ENCODE measurements at places on chromosomes 5 and 9.

- no peak for DNase-seq
Measured at GRCh38 chr5:140042393-140042642, 781 bp downstream of the NRG2 start.

DNA sequence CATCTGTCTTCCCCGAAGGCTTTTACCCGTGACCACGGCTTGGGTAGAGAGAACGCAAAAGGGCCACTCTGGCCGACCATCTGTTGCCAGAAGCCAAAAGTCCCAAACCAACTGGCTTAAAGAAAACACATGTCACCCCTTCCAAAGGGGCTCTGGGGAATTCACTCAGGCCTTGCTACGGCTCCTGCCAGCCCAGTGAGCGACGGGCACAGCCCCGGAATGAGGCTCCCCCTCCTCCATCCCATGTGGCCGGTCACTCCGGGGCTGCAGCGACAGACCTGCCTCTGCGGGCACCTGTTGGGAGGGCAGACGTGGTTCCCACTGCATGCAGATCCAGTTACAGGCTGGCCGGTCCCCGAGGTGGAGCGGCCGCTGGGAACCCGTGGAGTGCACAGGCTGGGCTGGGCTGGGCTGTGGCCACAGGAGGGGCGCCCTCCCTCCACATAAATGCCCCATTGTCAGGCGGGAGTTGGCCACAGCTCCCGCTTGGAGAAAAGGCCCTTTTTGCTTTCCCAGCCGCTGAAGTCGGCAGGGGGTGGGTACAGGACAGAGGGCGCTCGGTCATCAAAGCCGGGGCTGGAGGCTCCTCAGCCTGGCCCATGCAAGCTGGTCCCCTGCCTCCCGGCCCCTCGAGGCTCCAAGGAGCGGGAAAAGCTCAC is 19.9 kb downstream of the NOTCH1 start:
- DNase-seq, result peak; percentile 64

DNA sequence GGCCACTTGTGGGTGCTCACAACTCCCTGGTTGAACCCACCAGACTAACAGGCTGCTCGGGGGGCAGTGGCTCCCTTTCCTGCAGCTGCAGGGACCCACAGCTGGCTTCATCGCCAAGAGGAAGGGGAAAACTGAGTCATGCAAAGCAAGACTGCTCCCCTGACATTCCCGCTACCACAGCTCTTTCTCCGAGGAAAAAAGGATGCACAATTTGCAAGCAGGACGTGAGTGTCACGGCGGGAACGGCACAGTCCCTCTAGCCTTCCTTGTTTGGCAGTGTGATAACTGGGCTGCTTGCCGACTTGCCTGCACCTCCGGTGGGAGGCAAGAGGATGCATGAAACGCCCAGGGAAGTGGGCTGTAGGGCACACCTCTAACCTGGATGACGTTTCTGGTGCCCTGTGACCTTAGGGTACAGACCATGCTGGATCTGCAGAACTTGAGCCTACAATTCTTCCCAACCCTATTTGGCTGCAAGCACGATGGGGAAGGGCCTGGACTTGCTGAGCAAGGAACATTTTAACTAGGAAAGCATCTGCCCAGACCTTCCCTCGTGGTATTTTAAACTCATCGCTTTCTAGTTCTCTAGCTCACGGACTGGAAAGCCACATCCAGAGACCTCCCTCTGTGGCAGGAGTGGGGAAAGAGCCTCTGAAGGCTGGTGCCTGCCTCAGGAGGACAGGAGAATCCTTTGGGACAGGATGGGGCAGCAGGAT is 7.8 kb downstream of the SH3PXD2B start:
- DNase-seq, result no peak

GRCh38 chr9:23907343-23907742 is 81.3 kb upstream of the ELAVL2 start:
- DNase-seq, result no peak

DNA sequence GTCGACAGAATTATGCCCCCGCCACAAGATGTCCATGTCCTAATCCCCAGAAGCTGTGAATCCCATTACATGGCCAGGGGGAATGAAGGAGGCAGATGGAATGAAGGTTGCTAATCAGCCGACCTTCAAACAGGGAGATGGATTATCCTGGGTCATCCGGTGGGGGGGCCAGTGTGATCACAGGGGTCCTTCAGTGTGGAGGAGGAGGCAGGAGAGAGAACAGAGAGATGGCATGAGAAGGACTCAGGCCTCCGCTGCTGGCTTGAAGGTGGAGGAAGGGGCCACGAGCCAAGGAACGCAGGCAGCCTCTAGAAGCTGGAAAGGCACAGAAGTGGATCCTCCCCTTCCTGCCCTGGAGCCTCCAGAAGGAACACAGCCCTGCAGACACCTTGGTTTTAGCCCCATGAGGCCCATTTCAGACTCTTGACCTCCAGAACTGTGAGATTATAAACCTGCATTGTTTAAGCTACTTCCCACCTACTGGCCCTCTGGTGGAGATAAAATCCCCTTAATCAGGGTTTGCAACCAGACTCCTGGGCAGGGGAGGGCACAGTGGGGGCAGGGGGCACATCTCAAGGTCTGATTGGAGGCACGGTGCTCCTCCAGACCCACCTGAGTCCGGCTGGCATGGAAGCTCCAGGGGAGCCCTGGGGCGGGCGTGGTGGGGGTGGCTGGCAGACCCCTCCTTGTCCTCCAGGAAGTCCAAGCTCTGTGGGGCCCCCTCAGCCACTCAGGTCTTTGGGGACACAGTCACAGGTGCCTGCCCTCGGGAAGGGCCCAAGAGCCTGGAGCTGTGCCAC is 13.8 kb downstream of the PTGES2 start:
- no peak for DNase-seq

DNA sequence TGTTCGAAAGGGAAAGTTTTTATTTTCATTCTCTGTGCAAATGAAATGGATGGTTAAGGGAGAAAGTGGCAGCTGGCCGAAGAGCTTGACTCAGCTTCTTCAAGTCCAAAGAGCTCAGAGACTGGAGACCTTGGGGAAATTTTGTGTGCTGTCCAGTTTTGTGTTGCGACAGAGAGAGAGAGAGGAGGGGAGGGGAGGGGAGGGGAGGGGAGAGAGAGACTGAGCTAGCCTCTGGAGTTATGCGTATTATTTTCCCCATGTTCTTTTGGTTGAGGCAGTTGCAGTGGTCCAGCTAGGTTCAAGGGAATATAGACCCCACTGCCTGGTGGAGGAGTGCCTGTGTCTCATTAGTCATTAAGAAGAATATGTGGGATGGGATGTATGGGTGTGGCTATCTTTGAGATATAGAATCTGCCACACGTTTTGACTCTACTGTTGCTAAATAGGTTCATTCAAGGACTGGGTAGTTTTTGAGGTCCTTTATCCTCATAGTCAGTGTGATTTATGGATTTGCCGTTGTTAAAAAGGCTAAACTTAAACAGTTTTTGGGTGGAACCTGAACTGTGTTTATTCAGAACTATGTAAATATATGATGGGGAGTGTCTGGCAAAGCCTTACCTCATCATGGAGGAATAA is 69.7 kb downstream of the ARHGAP26 start:
- DNase-seq, result no peak

GRCh38 chr5:123524146-123524545 is 12.2 kb downstream of the CSNK1G3 start:
- DNase-seq, result no peak

DNA sequence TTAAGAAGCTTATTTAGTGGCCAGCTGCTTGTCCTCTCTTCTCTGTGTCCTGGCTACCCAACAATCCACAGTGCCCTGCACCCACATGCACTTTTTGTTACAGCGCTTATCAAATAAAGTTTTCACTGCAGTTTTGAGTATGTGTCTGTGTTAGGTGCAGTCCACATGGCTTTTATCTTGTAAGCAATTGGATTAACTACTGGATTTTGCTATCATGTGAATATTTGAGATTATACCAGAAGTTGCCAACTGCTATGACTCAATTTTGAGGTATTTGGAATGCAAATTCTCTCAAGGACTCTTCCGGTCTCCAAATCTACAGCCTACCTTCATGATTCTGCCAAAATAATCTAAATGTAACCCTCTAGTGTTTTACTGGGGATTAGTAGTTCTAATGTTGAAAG is 690.2 kb downstream of the NR2F1-AS1 start:
- no peak for DNase-seq

All from iPS-NIHi11 (cell line).